ENCODE measurements at places on chromosomes 2 and 18.

DNA sequence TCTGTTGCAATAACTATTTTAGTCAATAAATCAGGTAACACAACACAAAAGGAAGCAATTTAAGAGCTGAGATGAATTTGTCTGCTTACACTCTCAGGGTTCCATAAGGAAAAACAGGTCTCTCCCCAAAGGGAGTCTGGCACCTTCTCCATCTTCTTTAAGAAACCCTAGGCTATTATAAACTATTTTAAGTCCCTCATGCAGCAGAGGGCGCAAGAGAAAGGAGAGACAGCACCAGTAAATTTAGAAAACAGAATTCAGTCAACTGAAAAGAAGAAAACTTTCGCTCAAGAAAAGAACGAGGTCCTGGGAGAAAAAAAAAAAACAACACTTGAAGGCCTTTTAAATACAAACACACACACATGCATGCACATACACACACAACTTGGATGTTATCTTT, 19.1 kb downstream of the SULT1C4 start:
- DNase-seq, result no peak

DNA sequence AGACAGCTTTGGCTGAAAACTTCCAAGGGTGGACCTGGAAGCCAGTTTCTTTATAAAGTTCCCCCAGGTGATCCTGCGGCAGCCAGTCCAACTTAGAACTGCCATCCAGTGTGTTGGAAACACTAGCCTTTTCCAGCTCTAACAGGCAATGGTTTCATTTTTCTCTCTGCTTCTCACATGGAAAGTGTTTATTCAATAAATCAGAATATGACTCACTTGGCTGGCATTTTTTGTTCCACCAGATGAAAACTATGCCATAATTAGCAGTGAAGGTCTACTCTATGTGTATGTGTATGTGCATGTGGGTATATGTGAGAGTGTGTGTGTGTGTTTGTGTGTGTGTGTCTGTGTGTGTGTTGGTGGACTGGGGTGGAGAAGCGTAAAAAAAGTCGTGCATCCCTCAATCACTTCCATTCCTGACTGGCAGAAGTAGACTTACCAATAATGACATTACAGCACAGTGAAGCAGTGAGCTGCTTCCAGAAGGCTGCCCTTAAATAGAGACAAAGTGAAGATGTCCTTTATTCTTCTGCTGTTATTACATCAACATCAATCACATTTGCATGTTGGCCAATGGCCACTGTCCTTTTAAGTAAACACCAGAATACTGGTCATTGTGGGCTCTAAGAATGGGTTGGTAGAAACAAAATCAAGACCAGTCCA, 90.9 kb upstream of the SETBP1 start:
- no peak for DNase-seq

DNA sequence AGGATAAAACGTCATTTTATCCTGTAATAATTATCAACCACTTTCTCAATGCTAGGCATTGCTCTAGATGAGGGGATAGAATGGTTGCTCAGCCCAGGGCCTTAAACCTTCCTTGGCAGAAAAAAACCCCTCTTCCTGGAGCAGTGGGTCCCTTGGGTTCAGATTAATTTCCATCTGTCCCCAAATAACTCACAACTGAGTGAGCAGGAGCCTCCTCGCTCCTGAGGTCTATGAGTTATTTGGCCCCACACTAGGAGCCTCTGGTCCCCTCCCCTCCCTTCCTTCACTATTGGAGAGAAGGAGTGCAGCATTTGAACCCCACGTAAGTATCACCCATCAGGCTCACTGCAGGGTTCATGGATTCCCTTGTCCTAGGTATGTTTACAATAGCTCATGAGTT, 157.5 kb upstream of the FHL2 start:
- no peak for DNase-seq

GRCh38 chr2:75949385-75950030, 238.8 kb upstream of the GCFC2 start:
- DNase-seq, result no peak

DNA sequence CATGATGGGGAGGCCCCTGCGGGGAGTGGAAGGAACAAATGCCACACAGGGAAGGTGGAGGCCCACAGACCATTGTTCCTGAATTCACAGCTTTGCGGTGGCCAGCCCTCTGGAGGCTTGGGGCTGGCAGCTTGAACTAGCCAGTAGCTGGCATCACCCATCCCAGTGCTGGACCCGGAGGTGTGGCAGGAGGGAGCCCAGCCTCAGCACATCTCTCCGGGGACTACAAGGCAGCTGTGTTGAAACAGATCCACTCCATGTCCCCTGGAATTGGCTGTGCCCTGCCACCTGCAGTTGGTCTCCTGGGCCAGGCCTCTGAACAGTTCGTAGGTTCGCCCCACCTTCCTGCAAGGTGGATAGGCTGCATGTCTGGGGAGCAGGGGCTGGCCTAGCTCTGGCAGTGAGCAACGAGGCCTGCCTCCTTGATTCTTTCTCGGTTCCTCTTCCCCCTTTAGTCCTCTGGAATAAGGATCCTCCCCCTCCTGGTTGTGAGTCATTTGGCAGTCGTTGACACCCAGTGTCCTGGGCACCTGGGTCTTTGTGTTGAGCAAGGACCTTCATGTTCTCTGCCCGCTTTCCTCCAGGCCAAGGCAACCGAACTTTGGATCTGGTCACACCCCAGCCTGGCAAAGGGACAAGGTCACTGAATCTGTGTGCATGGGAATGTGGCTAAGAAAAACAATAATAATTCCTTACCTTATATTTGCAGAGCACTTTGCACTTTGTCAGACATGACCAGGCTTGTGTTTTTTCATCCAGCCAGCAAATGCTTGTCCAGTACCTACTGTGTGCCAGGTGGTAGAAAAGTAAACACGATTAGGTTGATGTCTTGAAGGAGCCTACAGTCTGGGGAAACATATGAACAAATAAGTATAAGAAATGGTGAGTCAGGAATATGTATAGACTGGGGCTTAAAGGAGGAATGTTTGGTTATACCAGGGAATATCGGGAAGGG, 55.0 kb upstream of the MCFD2 start:
- DNase-seq, result no peak

DNA sequence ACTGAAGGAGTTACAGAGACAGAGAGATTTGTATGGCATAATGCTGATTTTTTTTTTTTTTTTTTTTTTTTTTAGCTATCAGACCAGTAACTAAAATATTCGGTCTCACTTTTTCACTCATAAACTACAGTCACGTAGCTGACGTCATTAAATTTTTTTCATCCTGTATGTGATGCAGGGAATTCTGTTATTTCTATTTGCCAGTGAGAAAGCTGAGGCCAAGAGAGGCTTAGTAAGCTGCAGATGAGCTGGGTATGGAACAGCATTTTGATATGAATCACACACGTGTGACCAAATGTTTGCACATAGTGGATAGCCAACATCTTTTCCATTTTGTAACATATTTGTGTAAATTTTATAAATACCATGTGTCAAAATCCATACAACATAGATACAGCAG, 79.1 kb upstream of the EPB41L3 start:
- no peak for DNase-seq

GRCh38 chr2:39991298-39991697, 212.2 kb upstream of the THUMPD2 start:
- DNase-seq, result no peak
